Prostate gland (tissue), 2 donors: ENCODE measurements at places on chromosomes 2 and 18.
A peak's percentile ranks its signal among the peaks of the same experiment; 100 is the strongest.

GRCh38 chr2:174979996-174980395 is 25.2 kb downstream of the CHN1 start:
- no peak overlapping the region for H3K4me3 ChIP-seq
- H3K4me1 ChIP-seq, result no peaks in the 10 kb centered on the region
- no peaks in the 10 kb centered on the region for H3K27me3 ChIP-seq

- no peak for DNase-seq
- no peaks in the 10 kb centered on the region for H3K4me1 ChIP-seq
- H3K36me3 ChIP-seq, result no peaks in the 10 kb centered on the region
Observed at GRCh38 chr2:14583802-14584201, 48.7 kb upstream of the LRATD1 start.

- no peak overlapping the region for H3K4me3 ChIP-seq
- no peak overlapping the region for H3K27ac ChIP-seq
- H3K27me3 ChIP-seq, result no peaks in the 10 kb centered on the region
- H3K36me3 ChIP-seq, result no peaks in the 10 kb centered on the region
- no peak for DNase-seq
Observed at GRCh38 chr18:7626922-7627440, 59.9 kb downstream of the PTPRM start.

GRCh38 chr18:58998401-58999203 is 133.9 kb downstream of the ZNF532 start:
- no peak overlapping the region for H3K4me3 ChIP-seq
- H3K4me1 ChIP-seq, result no peaks in the 10 kb centered on the region
- no peaks in the 10 kb centered on the region for H3K27me3 ChIP-seq
- no peaks in the 10 kb centered on the region for H3K36me3 ChIP-seq
- peak overlapping the region; percentile 33 for H3K27ac ChIP-seq
- DNase-seq, result no peak

DNA sequence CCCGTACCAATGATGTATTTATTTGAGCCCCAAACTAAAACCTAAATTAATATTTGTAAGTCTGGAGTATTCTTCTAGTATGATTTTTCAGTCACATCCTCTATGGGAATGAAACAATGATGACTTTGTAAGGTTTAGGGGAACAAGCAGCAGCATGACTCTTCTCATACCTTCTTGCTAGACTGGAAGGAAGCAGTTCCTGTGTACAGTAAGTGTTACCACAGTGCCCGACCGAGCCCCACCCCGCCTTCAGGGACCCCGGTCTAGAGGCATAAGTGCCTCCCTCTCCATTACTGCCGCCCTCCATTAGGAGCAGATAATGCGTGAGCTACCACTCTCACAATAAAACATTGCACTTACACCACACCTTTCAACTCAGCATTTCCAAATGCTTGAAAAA is 599.3 kb downstream of the ARHGAP15 start:
- H3K4me1 ChIP-seq, result no peaks in the 10 kb centered on the region
- H3K4me3 ChIP-seq, result no peak overlapping the region
- no peak for DNase-seq
- H3K27ac ChIP-seq, result no peak overlapping the region

- H3K4me3 ChIP-seq, result no peak overlapping the region
- no peak for DNase-seq
- no peaks in the 10 kb centered on the region for H3K27me3 ChIP-seq
- H3K27ac ChIP-seq, result no peak overlapping the region
- peaks cover 7% of the 10 kb centered on the region for H3K4me1 ChIP-seq
- H3K36me3 ChIP-seq, result no peaks in the 10 kb centered on the region
Observed at GRCh38 chr2:159109517-159109916, 141.1 kb downstream of the TANC1 start.

- H3K36me3 ChIP-seq, result no peaks in the 10 kb centered on the region
- H3K4me3 ChIP-seq, result no peak overlapping the region
- H3K27ac ChIP-seq, result no peak overlapping the region
- no peaks in the 10 kb centered on the region for H3K4me1 ChIP-seq
Observed at GRCh38 chr2:11855064-11855760, 108.8 kb downstream of the LPIN1 start.

GRCh38 chr2:74314107-74314506 is 29.1 kb downstream of the SLC4A5 start:
- H3K36me3 ChIP-seq, result no peaks in the 10 kb centered on the region
- no peaks in the 10 kb centered on the region for H3K27me3 ChIP-seq
- no peak for DNase-seq
- no peak overlapping the region for H3K27ac ChIP-seq
- no peaks in the 10 kb centered on the region for H3K4me1 ChIP-seq

GRCh38 chr2:204261846-204262245 is 283.4 kb upstream of the PARD3B start:
- no peaks in the 10 kb centered on the region for H3K4me1 ChIP-seq
- no peak overlapping the region for H3K27ac ChIP-seq

GRCh38 chr18:9348079-9348671 is 13.6 kb downstream of the TWSG1 start:
- no peaks in the 10 kb centered on the region for H3K36me3 ChIP-seq
- H3K27ac ChIP-seq, result no peak overlapping the region
- H3K27me3 ChIP-seq, result no peaks in the 10 kb centered on the region
- H3K4me3 ChIP-seq, result no peak overlapping the region
- H3K4me1 ChIP-seq, result no peaks in the 10 kb centered on the region

GRCh38 chr2:227029426-227030105 is 134.4 kb downstream of the COL4A4 start:
- no peak overlapping the region for H3K27ac ChIP-seq
- H3K27me3 ChIP-seq, result no peaks in the 10 kb centered on the region
- no peaks in the 10 kb centered on the region for H3K36me3 ChIP-seq
- H3K4me1 ChIP-seq, result no peaks in the 10 kb centered on the region
- DNase-seq, result no peak
